ENCODE measurements at places on chromosomes 11 and 22.

DNA sequence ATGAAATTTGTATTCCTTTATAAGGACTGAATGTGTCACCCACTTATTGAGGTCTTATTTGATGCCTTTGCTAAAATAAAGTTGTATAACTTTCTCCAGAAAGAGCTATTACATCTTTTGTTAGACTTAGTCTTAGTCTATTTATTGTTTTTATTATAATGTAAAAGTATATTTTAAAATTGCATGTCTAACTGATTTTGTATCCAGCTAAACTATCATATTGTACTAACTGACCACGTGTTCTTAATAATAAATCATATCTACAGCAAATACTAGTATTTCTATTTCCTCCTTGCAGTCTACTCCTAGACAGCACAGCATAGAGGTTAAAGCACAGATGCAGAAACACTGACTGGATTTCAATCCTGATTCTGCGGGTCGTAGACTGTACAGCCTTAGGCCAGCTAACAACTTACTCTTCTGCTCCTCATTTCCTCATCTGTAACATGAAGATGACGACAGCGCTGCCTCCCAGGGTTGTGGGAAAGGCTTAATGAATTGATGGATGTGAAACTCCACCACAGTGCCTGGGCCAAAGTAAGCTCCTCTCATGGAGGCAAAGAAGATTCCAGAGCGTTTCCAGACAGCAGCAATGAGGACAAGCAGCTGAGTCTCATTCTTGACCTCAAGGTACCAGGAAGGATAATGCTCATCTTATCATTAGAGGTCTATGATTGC, 13.2 kb downstream of the IFITM10 start:
- DNase-seq, result no peak

- no peak for DNase-seq
Observed at GRCh38 chr11:72330131-72330727, 86.3 kb upstream of the PHOX2A start.

GRCh38 chr22:33274214-33275072, 216.3 kb upstream of the SYN3 start:
- peak; percentile 38 for DNase-seq

- no peak for DNase-seq
Observed at GRCh38 chr11:34620820-34621792, at the start of gene EHF. Gene EHF (plus strand): TSS chr11:34621093. CDS start chr11:34642631, 21,538 bp downstream.

DNA sequence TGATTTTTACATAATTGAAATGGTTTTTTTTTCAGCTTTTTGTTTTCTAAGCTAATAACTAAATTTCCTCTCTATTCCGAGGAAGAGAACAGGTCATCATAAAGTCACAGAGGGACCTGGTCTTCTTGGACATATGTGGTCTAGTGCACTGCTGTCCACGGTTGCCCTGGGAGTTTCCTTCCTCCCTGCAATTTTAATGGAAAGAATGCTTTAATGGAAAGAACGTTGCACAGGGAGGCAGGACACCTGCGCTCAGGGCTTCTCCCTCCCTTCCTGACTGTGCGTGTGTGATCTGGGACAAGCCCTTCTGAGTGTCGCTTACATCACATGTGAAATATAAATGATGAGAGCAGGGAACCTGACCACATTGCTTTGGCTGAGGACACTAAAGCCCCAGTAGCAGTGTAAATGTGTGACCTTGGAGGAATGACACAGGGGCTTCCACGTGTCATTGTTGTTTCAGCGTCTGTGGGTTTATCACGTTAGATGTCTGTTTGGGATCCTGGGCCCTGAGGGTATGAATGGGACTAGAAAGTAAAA, 93.2 kb downstream of the AMOTL1 start:
- no peak for DNase-seq

- DNase-seq, result no peak
Observed at GRCh38 chr11:62669420-62670161, 1.9 kb upstream of the UQCC3 start.
